ENCODE measurements at places on chromosomes 12 and 14.

DNA sequence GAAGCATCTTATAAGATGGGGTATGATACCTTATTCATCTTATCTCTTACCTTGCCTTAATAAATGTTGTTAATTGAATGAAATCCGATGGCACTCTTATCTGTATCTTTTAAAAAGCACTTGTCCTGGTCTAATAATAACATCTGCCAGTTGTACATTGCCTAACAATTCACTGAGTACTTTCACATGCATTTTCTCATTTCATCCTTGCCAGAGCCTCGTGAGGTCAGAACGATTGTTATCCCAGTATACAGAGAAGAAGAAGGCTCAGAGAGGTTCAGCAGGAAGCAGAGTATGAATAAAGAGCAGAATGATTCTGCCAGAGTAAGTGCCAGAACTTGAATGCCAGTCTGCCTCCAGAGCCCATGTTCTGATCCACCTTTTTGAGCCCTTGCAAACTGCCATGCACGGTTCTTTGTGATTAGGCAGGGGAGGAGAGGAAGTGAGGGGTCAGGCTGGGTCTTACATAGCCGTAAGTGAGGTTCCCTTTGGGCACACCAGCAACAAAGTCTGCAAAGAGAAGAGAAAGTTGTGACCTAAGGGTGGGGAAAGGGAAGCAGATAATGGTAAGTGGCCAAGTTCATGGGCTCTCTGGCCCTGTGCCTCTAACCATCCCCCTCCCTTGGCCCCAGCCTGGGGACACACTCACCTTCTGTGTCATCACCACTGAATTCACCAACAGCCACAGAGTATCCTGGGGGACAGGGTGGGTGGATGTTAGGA, 11.7 kb downstream of the ITGA5 start:
- no peak for DNase-seq

DNA sequence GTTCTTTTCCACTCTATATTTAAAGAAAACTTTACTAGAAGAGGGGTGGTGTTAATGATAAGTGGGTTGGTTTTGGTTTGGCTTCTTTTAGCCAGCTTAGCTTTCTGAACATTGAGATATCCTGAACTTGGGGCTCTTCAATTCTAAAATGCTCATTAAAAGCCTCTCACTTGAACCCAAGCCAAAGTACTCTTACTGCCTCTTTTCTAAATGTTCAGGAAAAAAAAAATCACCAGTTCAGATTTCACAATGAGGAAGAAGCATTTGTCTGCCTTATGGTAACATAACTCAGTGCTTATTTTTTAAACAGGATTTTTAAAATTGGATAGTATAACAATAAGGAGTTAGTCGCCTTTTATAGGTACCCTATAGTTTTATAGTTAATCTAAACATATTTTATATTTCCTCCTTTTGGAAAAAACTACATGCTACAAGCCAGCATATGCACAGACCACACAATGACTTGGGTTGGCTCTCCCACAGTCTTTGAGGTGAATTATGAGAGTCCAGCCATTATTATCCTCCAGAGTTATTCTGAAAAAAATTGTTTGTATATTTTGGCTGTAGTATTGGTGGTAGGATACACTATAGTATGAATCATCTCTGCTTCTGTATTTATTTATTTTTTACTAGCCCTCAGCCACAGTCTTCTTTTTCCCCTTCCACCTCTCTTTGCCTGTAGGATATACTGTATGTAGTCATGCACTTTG, 195.5 kb upstream of the TMPO start:
- no peak for DNase-seq

DNA sequence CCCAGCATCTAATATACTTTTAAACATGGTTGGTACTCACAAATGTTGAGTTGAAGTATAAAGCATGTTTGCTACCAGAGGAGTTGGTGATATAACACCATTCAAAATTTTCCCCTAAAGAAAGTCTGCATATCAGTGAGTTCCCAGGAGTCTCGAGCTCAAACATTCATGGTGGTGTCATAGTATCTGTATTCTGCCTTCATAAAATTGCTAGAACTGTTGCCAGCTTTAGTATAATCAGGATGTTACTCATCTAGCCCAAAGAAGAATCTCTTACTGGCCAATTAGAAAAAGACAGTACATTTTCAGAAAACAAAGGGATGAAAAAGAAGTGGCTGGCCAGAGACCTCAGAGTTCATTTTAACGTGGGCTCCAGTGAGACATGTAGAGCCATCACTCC, 374.7 kb downstream of the KCNH5 start:
- DNase-seq = no peak

DNA sequence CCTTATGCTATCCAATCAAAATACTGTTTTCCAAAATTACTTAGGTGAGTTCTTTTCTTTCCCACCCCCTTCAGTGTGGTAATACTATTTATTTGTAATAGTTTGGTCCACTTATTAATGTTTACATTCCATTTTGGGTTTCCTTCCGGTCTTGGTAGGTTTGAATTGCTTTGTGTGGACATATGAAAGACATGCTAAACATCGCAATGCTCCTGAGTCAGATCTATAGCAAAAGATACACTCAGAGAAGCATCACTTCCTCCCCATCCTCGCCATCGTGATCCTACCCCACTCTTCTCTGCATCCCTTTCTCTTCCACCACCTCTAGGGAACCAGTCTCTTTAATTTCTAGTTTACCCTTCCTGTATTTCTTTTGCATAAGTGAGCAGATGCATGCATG, 30.0 kb downstream of the TUNAR start:
- DNase-seq = no peak

DNA sequence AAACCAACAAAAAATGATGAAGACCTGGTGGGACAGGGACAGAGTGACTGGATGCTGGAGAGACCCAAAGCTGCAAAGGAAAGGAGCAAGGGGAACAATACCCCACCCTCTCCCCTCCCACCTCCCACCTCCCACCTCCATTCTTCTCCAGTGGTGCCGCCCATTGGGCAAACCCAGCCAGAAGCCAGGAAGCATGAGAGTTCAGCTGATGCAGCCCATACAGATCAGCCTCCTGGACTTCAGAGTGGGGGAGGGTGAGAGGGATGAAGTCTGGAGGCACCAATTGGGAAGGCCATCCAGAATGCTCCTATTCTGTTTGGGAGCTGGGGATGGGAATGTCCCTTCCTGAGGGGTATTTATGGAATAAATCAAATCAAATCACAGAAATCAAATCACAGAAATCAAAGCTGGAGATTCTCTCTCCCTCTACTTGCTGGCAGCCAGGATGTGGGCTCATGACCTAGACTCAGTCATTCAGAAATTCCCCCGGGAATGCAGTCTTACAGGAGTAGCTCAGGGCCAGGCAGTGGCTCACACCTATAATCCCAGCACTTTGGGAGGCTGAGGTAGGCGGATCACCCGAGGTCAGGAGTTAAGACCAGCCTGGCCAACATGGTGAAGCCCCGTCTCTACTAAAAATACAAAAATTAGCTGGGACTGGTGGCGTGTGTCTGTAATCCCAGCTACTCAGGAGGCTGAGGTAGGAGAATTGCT, 31.1 kb downstream of the IRF2BPL start:
- DNase-seq = no peak

DNA sequence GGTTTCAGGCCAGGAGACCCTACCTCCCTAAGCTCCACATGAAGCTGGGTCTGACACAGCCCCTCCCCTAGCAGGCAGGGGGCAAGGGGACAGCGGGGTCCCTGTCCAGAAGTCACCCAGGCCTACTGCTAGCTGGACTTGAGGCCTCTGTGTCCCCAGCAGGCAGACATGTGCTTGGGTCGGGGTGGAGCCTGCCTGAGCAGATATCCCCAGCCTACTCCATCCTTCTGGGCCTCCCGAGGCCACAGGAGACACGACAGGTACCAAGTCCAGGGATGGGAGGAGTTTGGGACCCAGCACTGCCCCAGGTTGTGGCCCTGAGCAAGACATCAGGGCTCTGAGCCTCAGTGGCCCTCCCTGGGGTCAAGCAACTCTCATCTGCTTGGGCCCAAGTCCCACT, 105.2 kb upstream of the EIF5 start:
- DNase-seq = no peak

- peak; percentile 69 for DNase-seq
Observed at GRCh38 chr14:74867673-74868072, 8.3 kb downstream of the PROX2 start.

DNA sequence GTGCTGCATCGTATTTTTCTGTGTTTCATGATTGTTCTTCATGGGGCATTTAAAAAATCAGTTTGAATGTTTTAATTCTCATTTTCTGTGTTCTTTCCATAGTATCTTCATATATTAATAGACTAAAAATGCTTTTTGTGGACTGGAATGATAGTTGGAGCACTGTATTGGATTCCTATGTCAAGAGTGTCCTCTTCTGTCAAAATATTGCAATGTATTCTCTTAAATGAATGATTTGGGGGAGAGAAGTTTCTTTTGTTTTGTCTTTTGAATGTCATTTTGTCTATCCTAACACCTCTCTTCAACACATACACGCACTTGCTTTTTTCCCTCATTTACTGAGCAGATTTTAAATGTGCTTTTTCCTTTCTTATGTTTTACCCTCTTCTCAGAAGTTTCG, 4.7 kb upstream of the EIF2S3B start:
- DNase-seq = no peak

- DNase-seq = no peak
Observed at GRCh38 chr12:34291426-34291901, 269.2 kb downstream of the ALG10 start.

DNA sequence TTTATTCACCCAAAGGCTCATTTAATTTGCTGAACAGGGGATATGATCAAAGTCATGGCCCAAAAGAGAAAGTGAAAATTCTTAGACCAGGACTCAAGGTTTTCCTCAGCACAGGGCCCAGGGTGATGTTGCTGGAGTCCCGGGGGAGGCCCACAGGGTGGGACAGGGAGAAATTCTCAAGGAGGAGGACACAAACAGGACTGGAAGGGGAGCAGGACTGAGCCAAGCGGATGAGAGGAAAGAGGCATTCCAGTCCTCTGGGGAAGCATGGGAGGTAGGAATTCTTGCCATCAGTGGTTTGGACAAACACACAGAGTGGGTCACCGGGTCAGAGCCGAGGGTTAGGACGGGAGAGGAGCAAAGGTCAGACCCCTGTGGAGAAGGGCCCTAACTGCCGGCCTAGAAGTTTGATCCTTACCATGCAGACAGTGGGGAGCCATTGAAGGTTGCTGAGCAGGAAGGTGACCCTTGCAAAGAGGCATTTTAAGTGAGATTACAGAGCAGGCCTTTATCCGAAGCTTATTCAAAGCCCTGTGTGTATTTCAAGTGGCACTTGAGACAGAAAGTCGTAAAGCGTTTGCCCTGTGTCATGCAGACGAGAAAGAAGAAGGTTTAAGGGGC, 68.4 kb upstream of the PTGR2 start:
- no peak for DNase-seq

DNA sequence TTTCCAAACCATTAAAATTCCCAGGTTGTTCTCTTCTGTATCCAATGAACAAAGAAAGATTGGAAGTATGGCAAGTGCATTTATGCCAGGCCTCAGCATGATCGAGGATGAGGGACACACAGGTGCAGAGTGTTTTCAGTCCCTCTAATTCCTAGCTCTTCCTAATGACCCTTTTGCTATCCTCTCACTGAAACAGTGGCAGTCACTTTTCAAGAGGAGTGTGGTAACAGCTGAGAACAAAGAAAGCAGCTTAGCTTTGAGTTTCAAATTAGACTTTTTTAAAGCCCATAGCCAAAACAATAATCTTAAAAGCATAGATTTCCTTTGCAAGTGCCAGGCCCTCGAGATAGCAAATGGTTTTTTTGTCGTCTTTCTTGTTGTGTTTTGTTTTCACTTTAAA, 110.8 kb downstream of the KCNH5 start:
- DNase-seq = no peak

- no peak for DNase-seq
Observed at GRCh38 chr12:9032202-9032964, 43.0 kb downstream of the KLRG1 start.

DNA sequence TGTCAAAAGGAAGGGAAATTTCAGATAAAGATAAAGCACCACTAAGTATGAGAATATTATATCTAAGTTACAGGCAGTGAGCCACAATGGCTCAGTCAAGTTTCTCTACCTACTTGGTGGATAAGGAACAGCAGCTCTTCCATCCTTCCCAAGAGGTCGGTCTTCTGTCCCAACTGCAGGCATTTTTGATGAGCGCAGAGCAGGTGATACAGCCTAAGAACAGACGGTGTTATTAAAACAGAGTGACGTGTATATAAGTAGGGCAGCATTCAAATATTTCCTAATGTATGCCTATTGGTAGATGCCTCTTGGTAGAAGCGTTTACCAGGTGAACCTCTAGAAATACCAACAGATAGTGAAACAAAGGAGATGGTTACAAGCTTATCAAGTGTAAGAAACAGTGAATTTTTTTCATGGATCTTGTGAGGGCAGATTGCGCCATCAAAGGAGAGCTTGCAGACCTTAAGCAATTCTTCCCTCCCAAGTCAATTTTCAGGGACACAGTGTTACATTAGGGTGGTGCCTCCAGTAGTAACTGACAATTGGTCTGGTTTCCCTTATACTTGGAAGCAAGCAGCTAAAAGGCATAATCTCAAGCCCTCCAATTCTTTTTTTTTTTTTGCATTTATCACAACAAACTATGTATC, 274.5 kb downstream of the MED13L start:
- no peak for DNase-seq

DNA sequence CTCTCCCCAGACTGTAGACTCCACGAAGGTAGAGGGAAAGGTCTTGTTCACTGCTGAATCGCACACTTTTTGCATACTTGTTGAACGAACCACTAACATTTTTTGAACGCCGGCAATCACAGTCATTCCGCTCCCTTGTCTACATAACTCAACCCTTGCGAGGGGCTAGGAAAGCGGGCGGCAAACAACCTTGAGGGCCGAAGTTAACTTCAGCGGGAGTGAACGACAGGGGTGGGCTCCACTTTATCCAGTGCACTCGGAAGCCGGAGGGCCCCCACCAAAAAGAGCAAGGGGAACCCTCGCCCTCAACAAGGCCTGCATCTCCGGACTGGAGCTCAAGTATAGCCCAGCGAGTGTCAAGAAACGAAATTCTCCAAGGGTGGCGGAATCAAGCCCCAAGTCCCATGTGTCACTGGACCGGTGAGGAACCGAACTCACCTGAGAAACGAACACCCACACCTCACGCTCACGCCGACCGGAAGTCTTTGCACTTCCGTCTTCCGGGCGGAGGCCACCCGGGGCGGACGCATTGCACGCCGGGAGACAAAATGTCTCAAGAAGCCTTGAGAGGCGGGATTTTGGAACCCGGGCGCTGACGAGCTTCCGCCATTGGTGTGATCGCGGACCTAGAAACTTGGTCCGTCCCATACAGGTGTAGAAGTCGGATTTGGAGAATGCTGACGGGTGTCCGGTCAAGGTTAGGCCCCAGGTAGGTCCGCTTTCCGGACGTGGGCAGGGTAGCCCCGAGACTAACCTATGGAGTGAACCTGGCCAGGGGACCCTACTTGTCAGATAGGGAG, at the start of gene LLPH:
LLPH (minus strand) TSS at position 484 of the 800 bp plus-strand sequence. CDS start 1,644 bp downstream, outside the sequence.
- DNase-seq = peak; percentile 59

DNA sequence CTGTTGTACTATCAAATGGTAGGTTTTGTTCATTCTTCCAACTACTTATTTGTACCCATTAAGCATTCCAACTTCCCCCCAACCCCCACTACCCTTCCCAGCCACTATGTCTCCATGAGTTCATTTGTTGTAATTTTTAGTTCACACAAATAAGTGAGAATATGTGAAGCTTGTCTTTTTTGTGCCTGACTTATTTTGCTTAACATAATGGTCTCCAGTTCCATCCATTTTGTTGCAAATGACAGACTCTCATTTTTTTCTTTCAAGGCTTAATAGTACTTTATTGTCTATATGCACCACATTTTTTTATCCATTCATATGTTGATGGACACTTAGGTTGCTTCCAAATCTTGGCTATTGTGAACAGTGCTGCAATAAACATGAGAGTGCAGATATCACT, 86.2 kb downstream of the ALG10B start:
- no peak for DNase-seq
